Aorta (tissue), 5 donors: ENCODE measurements at places on chromosomes 11 and 22.
A peak's percentile ranks its signal among the peaks of the same experiment; 100 is the strongest.

DNA sequence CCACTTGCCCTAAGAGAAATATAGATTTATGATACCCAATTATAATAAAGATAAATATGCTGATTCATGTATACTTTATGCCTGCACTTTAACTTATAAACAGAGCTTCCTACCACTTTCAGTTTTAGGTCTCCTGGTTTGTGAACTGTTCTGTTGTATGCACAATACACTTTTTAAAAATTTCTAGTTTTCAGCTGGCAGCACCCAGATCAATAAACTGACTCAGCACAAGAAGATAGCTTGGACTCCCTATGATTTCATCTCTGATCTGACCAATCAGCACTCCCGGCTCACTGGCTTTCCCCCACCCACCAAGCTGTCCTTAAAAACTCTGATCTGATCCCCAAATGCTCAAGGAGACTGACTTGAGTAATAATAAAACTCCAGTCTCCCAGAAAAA is 33.5 kb upstream of the FAM181B start:
- no peak overlapping the region for H3K27ac ChIP-seq
- no peak overlapping the region for H3K4me3 ChIP-seq
- DNase-seq = no peak
- no peaks in the 10 kb centered on the region for H3K4me1 ChIP-seq
- no peaks in the 10 kb centered on the region for H3K36me3 ChIP-seq

DNA sequence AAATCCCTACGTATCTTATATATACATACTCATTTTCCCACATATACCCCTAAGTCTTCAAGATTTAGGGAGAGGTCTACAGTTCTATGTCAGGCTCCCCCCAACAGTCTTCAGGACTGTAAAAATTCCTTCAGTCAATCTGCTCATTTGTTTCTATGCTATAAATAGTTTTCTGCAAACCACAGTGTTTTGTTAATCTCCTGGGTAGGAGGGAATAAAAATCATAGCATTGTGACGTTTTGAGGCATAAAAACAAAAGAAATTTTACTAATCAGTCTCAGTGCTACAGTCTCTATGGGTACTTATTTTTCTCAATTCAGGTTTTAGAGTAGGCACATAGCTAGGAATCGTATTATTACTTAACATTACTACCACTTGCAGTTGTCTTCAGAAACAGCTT is 552.8 kb upstream of the LRRC4C start:
- no peak overlapping the region for H3K27ac ChIP-seq
- no peaks in the 10 kb centered on the region for H3K27me3 ChIP-seq
- no peak for DNase-seq
- no peak overlapping the region for H3K4me3 ChIP-seq
- H3K4me1 ChIP-seq = no peaks in the 10 kb centered on the region
- no peaks in the 10 kb centered on the region for H3K36me3 ChIP-seq

DNA sequence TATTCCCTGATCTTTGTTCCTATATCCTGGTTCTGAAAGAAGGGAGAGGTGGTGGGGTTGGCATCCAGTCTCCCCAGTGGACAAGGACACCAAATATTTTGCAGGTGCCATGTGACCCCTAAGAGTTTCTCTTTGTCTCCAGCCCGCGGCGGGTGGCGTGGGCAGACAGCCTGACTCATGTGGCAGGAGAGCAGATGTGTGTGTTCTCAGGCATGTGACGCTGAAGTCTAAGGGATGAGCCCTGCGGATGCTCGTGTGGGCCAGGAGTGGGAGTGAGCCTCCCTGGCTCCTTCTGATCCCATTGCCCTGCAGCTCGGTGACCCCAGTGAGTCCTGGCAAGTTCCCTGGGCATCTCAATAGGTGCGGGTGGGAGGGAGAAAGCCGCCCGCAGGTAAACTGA is 94.8 kb upstream of the TBCEL start:
- H3K4me1 ChIP-seq = no peaks in the 10 kb centered on the region
- no peak overlapping the region for H3K27ac ChIP-seq
- H3K27me3 ChIP-seq = no peaks in the 10 kb centered on the region
- H3K4me3 ChIP-seq = no peak overlapping the region
- DNase-seq = no peak

DNA sequence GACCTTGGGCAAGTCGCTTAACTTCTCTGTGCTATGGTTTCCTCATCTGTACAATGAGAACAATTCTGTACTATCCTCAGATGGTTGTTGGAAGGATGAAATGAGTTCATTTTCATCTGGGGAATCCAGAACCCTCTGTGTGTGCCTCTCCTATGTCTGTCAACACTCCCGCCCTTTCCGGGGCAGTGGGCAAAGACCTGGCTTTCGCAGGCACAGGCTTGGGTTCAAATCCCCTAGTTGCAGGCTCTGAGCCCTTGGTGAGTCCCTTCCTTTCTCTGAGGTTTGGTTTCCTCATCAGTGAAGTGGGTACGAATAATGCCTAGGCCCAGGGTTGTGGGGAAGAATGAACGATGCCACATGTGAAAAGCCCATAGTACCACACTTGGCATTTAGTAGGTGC is 6.0 kb downstream of the PNPLA5 start:
- DNase-seq = peak; percentile 17
- H3K4me1 ChIP-seq = no peaks in the 10 kb centered on the region
- H3K27ac ChIP-seq = no peak overlapping the region
- no peaks in the 10 kb centered on the region for H3K27me3 ChIP-seq
- no peaks in the 10 kb centered on the region for H3K36me3 ChIP-seq

- no peaks in the 10 kb centered on the region for H3K27me3 ChIP-seq
- no peak for DNase-seq
- H3K27ac ChIP-seq = no peak overlapping the region
- no peaks in the 10 kb centered on the region for H3K36me3 ChIP-seq
Observed at GRCh38 chr22:29632672-29633071, 29.2 kb downstream of the NF2 start.

DNA sequence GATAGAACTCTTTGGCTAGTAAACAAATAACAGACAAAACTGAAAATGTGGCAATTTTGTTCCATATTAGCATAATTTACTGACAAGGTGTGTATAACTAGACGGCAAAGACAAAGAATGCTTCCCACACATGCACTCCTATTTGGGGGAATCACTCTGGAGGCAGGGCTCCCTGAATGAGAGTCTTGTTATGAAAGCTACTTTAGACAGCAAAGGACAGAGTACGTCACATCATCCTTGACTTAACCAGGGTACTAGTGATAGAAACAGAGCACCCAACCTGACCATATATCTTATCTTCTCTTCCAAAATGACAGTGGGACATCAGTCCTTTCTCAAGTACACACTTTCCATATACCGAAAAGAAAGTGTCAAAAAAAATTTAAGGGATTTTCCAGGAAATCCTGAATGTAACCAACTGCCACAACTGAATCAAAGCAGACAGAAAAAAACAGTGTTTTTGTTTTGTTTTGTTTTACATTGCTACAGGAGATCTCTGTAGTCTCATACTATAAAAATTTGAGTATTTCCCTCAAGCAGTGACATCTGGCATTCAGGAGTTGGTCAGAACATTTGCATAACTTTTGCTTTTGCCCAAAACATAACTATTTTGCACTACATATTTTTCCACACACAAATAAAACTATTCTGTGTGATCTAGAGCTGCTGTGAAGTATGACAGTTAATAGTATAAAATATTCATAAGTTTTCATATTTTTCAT is 98.9 kb downstream of the ARHGAP20 start:
- no peaks in the 10 kb centered on the region for H3K4me1 ChIP-seq
- no peak overlapping the region for H3K4me3 ChIP-seq
- H3K27ac ChIP-seq = no peak overlapping the region
- no peaks in the 10 kb centered on the region for H3K36me3 ChIP-seq
- no peaks in the 10 kb centered on the region for H3K27me3 ChIP-seq

- DNase-seq = no peak
- H3K4me1 ChIP-seq = no peaks in the 10 kb centered on the region
- H3K27ac ChIP-seq = no peak overlapping the region
- H3K36me3 ChIP-seq = peaks cover 12% of the 10 kb centered on the region
- no peaks in the 10 kb centered on the region for H3K27me3 ChIP-seq
Observed at GRCh38 chr22:29302681-29303465, 3.6 kb upstream of the GAS2L1 start.

DNA sequence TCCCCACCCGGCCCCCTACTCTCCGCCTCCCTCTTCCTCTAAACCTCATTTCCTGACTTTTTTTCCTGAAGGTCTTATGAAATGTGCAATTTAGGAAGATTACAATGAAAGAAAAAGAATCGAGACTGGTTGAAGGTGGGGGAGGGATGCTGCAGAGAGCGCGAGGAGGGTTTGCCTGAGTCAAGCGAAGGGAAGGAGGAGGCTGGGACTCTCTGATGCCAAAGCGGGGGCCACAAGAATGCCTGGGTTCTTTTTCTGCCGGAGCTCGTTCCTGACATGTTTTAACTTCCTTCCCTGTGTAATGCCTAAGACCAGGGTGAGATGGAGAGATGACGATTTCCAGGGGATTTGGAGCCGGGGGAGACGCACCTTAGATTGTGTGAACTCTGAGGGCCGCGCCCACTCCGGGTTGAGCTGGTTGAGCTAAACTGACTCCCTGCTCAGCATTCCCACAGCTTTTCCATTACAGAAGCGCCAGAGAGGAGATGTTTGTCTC is 270.5 kb upstream of the SORL1-AS1 start:
- no peaks in the 10 kb centered on the region for H3K27me3 ChIP-seq
- peak overlapping the region; percentile 72 for H3K4me3 ChIP-seq
- peak; percentile 52 for DNase-seq
- peak overlapping the region; percentile 80 for H3K27ac ChIP-seq
- no peaks in the 10 kb centered on the region for H3K36me3 ChIP-seq

DNA sequence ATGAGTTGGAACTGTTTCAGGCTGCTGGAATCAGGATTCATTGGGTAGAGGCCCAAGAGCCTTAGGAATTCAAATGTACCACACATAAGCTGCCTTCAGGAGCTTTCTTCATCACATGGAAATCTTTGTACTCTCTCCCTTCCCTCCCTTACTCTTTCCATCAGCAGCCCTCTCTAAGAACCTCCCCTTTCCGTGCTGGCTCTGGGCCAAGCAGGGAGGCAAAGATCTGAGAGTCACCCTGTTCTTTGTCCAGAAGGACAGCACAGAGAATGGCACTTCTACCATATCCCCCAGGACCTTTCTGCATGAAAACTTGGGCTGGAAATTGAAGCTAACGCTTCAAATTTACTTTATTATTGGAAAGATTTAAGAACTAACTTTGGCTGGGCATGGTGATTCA is 20.7 kb upstream of the TPBGL start:
- peak; percentile 19 for DNase-seq
- H3K4me1 ChIP-seq = no peaks in the 10 kb centered on the region
- no peaks in the 10 kb centered on the region for H3K36me3 ChIP-seq
- no peak overlapping the region for H3K4me3 ChIP-seq
- H3K27ac ChIP-seq = no peak overlapping the region
- H3K27me3 ChIP-seq = no peaks in the 10 kb centered on the region

DNA sequence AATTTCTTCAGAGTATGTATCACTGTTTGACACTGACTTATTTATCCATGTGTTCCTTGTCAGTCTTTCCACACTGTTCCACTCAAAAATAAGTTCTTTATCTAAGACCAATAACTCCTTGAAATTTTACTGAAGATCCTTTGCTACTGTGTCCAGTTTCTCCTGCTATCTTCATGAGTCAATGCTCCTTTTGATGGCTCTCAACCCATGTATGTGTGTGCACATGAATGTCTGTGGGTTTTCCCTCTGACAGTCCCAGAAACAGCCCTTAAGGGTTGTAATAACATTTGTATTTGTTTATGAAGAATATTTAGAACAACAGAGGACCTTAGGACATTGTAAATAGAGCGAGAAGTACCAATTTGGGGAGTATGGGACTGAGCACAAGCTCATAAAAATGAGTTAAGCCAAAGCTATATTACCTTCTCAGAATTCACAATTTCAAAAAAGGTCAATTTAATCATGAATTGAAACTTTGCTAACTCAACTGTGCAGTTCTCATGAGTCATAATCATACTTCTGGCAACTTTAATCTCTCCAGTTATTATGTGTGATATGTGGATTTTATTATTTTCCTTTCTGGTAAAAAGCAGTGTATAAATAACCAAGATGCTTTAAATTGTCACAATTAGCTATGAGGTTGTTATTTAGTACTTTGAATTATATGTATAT is 533.6 kb downstream of the CNTN5 start:
- no peak overlapping the region for H3K27ac ChIP-seq
- H3K36me3 ChIP-seq = no peaks in the 10 kb centered on the region
- no peaks in the 10 kb centered on the region for H3K4me1 ChIP-seq
- DNase-seq = no peak

DNA sequence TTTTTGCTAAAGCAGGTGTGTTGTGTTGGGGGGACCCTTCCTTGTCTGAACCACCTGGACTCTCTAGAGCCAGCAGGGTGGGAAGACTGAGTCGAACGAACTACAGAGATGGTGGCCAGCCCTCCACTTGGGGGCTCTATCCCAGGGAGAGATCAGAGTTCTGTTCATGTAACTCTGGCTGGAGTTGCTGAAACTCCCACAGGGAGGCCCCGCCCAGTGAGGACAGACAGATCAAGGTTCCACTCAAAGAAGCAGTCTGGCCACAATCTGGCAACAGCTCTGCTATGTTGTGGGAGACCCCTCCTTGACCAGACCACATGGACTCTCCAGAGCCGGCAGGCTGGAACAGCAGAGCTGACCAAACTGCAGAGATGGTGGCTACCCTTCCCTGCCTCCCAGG is 20.2 kb upstream of the OR5AK2 start:
- H3K4me1 ChIP-seq = no peaks in the 10 kb centered on the region
- H3K36me3 ChIP-seq = no peaks in the 10 kb centered on the region
- DNase-seq = no peak
- no peak overlapping the region for H3K4me3 ChIP-seq

GRCh38 chr11:3685923-3686322 is 14.7 kb upstream of the CHRNA10 start:
- DNase-seq = no peak
- H3K4me1 ChIP-seq = no peaks in the 10 kb centered on the region
- H3K27ac ChIP-seq = no peak overlapping the region
- H3K27me3 ChIP-seq = no peaks in the 10 kb centered on the region
- H3K36me3 ChIP-seq = peaks cover 6% of the 10 kb centered on the region
- H3K4me3 ChIP-seq = no peak overlapping the region

- no peaks in the 10 kb centered on the region for H3K27me3 ChIP-seq
- H3K4me1 ChIP-seq = no peaks in the 10 kb centered on the region
- H3K4me3 ChIP-seq = peak overlapping the region; percentile 49
- H3K36me3 ChIP-seq = no peaks in the 10 kb centered on the region
- no peak overlapping the region for H3K27ac ChIP-seq
Observed at GRCh38 chr22:42368379-42369249, 63.6 kb downstream of the NFAM1 start.

DNA sequence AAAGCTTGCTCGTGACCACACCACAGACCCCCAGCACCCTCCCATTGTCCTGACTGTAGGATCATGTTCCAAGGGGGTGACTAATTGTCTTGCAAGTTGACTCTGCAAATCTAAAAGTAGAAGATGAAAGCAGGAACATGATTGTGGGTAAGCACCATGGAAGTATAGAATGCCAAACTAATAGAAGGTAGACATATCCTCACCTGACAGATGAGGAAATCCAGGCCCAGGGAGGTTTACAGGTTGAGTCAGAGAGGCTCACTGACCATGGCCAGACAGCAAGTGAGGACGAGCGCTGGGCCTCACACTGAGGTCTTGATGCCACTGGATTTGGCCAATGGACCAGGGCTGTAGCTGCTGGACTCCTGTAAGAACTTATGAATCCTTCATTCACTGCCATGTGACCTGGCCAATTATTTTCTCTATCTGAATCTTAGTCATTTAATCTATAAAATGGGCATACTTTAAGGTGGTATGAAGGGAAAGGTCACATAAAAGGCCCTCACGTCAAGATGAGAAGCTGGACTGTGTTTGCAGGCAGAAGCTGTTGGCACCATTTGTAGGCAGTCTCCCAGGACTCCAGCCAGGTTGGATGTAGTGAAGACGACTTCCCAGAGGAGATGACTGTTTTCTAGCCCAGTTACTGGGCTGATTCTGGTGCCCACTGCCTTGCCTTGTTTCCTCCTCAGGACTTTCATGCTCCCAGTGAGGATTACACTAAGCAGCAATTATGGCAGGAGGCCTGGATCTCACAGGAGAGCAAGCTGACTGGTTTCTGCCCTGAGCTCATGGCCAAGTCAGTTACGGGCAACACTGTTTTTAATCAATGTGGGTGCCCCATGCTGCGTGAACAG is 54.6 kb downstream of the GAB4 start:
- no peaks in the 10 kb centered on the region for H3K36me3 ChIP-seq
- DNase-seq = no peak
- no peaks in the 10 kb centered on the region for H3K27me3 ChIP-seq
- H3K4me3 ChIP-seq = no peak overlapping the region
